ENCODE measurements at places on chromosomes 5 and 9.

GRCh38 chr9:73153793-73154227, 2.1 kb downstream of the ANXA1 start:
- DNase-seq, result peak; percentile 42

DNA sequence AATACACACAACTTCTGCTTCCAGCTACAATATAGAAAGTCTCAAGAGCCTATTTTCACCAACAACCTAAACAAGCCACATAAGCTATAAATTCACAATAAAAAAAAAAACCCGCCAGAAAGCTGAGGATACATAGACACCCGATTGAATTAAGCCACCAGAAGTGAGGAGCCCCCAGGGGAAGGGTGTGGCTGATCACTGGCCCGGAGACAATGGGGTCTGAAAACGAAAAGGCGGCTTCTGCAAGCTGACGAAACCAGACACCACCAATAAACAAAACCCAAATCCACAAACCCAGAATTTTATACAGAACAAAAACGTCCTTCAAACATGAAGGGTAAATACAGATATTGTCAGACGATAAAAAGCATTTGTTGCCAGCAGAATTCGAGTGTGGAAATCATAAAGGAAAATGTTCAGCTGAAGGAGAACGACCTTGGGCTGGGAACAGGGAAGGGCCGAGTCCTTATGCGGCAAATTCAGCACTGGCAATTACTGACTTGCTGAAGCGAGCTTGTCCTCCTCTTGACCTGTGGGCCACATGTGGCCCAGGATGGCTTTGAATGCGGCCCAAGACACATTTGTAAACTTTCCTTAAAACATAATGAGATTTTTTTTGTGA, 39.6 kb upstream of the CEP72 start:
- DNase-seq, result no peak

DNA sequence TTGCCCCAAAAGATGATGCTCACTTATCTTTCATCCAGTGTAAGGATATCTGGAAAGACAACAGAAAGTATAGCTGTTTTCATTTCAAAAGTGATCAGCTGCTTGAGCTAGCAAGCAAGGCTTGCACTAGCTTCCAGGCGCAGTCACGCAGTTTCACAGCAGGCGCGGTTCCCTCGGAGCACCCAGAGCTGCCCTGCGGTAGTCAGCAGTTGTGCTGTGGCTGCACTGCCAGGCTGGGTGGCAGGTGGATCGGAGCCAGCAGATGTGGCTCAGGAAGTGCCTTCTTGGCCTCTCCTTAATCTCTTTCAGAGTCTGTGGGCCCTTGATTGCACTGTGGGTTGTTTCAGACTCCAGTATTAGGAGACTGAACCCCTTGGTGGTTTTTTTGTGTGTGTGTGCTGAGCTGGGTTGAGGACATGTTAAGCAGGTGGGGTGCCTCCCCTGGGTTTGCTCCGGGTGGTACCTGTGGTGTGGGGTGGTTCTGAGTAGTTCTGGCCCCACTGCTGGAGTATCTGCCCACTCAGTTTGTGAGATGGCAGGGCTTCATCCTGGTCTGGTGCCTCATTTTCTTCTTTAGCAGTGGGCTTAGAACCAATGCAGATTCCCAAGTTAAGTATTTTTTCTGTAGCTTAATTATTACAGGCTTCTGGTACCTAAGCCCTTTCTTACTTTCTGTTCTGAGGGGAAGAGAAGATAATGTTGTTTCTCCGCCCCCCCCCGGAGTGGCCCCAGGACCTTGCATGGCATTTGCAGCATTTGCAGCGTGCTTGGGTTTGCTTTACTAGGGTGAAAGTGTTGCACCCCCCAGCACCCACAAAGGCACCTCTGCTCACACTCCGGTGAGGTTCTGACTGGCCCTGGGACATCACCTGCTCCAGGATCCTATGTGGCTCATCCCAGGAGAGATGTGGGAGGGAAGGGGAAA, 16.4 kb downstream of the TENT4A start:
- no peak for DNase-seq

- no peak for DNase-seq
These were observed 57.0 kb upstream of the BOD1 start for GRCh38 chr5:173673295-173674101.

- peak; percentile 68 for DNase-seq
These were observed 46.1 kb upstream of the ANKH start for GRCh38 chr5:14917719-14918118.

DNA sequence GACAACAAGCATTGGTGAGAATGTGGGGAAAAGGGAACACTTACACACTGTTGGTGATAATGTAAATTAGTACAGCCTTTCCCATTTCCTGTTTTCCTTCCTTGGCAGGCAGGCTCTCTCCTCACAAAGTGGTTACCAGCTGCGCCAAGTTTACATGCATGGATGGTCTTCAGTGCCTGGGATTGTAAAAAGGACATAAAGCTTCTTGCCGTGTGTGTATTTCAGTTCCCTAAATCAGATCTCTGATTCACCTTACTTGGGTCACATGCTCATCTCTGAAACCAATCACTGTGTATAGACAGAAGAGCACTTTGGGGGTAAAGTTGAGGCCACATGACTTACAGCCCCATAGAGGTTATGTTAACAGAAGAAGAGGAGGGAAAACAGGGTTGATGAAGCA, 92.8 kb downstream of the CAVIN4 start:
- DNase-seq, result no peak

DNA sequence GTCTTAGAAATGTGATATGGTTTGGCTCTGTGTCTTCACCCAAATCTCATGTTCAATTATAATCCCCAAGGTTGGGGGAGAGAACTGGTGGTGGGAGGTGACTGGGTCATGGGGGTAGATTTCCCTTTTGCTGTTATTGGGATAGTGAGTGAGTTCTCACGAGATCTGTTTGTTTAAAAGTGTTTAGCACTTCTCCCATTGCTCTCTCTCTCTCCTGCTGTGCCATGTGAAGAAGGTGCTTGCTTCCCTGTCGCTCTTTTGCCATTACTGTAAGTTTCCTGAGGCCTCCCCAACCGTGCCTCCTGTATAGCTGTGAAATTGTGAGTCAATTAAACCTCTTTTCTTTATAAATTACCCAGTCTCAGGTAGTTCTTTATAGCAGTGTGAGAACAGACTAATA, 203.6 kb downstream of the ASTN2 start:
- DNase-seq, result no peak

DNA sequence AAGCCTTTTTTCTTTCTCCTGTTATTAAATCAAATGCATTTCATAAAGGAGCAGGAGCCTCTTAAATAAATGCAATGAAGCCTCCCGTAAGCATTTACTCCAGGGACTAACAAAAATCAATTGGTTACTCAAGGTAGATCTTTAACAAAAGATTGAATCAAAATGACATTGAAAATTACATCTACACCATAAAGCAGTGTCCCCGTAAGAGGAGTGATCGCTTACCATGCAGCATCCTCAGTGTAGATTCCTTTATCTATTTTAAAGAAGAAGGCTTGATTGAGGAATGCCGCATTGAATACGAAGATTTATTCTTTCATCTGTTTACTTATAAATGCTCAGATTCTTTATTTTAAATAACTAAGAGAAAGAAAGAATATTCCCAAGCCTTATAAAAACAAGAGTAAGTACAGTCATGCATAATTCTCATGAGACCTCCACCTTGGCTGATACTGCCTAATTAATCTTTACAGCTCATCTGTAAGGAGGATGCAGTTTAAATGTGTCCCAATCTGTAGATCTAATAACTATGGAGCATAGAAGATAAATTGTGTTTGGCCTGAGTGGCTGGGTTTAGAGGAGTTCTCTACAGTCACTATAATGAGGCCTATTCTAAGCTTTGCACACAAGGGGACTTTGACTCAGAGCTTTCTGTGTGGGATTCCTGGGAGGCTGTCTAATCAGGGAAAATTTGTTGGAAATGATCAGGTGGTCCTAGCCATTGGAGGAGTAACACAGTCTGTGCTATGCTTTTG, 55.1 kb downstream of the PLPPR1 start:
- no peak for DNase-seq

- no peak for DNase-seq
These were observed 1.6 kb downstream of the BSPRY start for GRCh38 chr9:113350937-113351336.

GRCh38 chr9:129750013-129750638, 2.7 kb downstream of the PTGES start:
- DNase-seq, result peak; percentile 82

GRCh38 chr5:179242676-179243075, 102.6 kb downstream of the ADAMTS2 start:
- DNase-seq, result no peak

GRCh38 chr9:89079391-89079790, 88.1 kb downstream of the S1PR3 start:
- peak; percentile 8 for DNase-seq

DNA sequence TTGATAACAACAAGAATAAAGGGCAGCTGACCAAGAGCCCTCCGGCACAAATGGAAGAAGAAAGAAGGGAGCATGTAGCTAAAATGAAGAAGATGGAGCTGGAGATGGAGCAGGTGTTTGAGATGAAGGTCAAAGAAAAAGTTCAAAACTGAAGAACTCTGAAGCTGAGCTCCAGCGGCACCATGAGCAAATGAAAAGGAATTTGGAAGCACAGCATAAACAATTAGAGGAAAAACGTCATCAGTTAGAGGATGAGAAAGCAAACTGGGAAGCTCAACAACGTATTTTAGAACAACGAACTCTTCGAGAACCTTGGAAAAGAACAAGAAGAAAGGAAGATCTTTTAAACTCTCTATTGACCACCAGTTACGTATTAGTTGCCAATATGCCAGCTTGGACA, 100.9 kb downstream of the GABBR2 start:
- DNase-seq, result peak; percentile 43
